ENCODE measurements at places on chromosomes 4 and X.

DNA sequence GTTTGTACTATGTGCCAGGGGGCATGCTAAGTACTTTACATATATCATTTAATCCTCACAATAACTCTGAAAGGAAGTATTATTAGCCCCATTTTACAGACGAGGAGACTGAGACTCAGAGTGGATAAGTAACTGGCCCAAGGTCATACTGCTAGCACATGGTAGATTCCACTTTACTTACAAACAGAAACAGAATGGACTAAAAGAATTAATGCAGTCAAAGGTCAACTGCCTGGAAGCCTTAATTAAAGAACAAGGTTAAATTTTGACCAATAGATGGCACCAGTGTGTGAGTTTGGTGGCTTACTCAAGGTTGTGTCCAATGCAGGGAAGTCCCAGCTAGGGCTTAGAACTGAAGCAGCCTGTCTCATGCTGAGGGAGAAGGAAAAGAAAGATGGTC, 4.7 kb downstream of the RIPPLY1 start:
- DNase-seq: peak; percentile 42

GRCh38 chrX:9298221-9298620, 166.6 kb upstream of the TBL1X start:
- no peak for DNase-seq

DNA sequence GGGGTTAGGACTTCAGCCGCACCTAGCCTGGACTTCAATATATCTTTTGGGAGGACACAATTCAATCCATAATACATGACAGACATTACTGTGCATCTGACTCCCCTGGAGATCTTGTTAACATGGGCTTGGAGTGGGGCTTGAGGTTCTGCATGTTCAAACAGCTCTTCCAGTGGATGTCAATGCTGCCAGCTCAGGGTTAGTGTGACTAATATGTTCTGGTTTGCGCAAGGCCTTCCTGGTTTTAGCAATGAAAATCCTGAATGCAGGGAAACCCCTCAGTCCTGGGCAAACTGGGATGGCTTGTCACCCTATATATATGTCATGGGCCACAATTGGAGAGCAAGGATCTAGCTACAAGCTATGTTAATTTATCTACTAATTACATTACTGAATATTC, 2.7 kb upstream of the TSPAN7 start:
- no peak for DNase-seq

DNA sequence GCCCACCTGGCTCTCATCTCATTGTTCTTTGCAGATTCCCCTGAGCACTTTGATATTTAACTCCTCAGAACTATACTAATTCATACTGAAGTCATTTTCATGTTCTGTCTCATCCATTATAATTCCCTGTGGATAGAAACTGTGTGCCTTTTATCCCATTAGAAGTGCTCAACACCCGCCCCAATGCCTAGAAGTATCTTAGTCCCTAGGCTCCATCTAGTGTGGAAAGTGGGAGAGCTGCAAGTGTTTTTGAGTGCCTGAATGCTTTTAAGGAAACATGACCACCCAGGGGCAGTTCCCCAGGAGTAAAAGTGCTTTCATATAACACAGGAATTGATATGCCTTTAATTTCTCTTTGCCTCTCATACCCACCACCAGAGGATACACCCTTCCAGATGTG, 117.0 kb downstream of the CHRDL1 start:
- DNase-seq: no peak

GRCh38 chr4:6565691-6566390, 9.1 kb upstream of the MAN2B2 start:
- DNase-seq: no peak

- DNase-seq: no peak
Observed at GRCh38 chrX:47613082-47613481, 6.6 kb downstream of the SYN1 start.

DNA sequence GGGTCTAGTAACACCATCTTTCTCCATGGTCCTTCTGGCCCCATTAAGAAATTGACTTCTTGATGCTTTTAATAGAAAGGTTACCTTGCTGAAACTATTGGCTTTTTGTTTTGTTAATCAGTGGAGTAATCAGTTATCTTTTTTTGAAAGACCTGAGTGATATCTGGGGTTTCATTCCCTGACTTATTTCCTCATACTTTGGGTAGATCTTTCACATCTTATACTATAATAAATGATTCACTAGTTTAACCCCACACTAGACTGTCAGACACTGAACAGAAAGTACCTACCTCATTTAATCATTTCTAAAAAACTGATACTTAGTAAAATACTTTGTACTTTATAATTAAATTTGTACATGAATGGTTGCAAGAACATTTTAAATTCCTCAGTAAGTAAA, 1021.1 kb downstream of the STIM2 start:
- no peak for DNase-seq

GRCh38 chr4:6226506-6226905, 26.2 kb upstream of the JAKMIP1 start:
- DNase-seq: no peak

GRCh38 chr4:1984406-1985191, 24.2 kb downstream of the NELFA start:
- DNase-seq: no peak

DNA sequence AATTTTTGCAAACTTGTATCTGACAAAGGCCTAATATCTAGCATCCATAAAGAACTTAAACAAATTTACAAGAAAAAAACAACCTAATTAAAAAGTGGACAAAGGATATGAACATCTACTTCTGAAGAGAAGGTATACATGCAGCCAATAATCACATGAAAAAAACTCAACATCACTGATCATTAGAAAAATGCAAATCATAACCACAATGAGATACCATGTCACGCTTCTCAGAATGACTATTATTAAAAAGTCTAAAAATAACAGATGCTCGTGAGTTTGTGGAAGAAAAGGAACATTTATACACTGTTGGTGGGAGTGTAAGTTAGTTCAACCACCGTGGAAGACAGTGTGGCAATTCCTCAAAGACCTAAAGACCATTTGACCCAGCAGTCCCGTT, 24.0 kb downstream of the CEP44 start:
- no peak for DNase-seq

- peak; percentile 55 for DNase-seq
Observed at GRCh38 chr4:176034499-176034898, 31.1 kb upstream of the WDR17 start.

GRCh38 chr4:34932591-34932990, 1311.7 kb downstream of the ARAP2 start:
- no peak for DNase-seq

GRCh38 chr4:6548201-6548881, 26.6 kb upstream of the MAN2B2 start:
- DNase-seq: peak; percentile 36

- DNase-seq: no peak
Observed at GRCh38 chr4:108029016-108029720, 39.5 kb downstream of the HADH start.

GRCh38 chr4:807792-808191, 18.1 kb downstream of the CPLX1 start:
- DNase-seq: no peak

GRCh38 chrX:11066812-11067211, 44.3 kb upstream of the HCCS start:
- no peak for DNase-seq

GRCh38 chrX:45850775-45851433, 650.2 kb upstream of the DIPK2B start:
- DNase-seq: peak; percentile 39

DNA sequence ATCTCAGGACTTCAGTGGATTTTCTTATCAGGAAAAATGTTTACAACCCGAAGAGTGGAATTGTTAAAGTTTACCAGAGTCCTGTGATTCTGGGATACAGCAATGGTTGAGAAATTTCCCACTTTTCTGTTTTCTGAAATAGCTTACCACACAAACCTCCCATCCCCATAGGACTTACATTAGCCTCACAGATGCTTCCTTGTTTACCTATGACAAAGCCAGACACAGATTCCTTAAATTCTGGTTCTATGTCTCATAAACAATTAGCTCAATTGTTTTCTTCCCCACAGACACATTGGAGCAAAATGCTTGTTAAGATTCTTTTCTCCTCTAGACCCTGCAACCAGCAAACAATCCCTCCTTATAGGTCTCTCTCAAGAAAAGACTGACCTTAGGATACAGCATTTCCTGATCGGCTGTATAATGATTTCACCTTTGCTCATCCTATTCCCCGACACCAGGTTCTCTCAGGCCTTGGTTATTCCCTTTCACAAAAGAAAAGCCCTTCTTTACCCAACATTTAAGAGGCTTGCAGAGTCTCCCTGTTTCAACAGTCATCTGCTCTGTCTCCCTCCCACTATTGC, 886.2 kb downstream of the ARAP2 start:
- DNase-seq: no peak

DNA sequence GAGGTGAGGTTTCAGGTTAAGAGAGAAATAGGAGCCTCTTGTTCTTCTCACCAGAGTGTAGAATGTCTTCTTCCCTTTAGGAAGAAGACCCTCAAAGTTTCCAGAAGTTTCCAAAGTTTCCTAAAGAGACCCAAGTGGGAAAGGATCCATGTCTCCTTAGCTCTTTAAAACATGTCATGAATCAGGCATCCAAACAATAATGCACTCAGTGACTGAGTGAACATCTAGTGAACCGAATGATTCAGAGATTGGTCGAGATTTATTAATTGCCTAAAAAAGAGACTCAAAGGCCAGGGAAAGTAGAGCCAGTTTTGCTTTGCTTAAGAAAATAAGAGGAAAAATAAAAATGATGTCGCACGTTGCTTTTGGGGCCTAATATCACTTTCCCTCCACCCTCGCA, 29.4 kb downstream of the FGF5 start:
- no peak for DNase-seq

DNA sequence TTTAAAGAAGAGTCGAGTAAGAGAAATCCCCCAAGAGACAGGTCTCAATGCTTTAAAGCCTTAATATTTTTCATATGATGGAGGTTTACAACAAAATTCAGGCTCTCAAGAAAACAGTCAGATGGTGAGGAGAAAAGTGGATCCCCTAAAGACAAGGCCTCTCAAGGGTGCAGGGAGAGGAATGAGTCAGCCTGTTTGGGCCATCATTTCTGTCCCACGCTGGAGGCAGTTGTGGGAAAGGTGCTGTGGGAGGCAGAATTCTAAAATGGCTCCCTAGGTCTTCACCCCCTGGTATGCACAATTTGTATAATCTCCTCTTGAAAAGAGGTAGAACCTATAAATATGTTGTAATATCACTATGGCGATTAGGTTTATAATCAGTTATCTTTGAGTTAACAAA, 4.6 kb upstream of the TIFA start:
- DNase-seq: no peak

Data from AG10803 (cell line).